ENCODE measurements at places on chromosomes 5 and 9. TPM values are rescaled to one million over a fixed set of nuclear protein-coding genes. Genes with fewer than 3 reads are reported as not detected.
A peak's percentile ranks its signal among the peaks of the same experiment; 100 is the strongest.

GRCh38 chr5:170596482-170597044, 92.7 kb downstream of the KCNIP1 start:
- no peak for DNase-seq

GRCh38 chr5:120096413-120096812, 367.7 kb upstream of the PRR16 start:
- no peak for DNase-seq

ENHO gene
- total RNA-seq = not detected

- peak; percentile 89 for DNase-seq
Observed at GRCh38 chr9:109843641-109844040, 63.6 kb downstream of the PALM2AKAP2 start.

DNA sequence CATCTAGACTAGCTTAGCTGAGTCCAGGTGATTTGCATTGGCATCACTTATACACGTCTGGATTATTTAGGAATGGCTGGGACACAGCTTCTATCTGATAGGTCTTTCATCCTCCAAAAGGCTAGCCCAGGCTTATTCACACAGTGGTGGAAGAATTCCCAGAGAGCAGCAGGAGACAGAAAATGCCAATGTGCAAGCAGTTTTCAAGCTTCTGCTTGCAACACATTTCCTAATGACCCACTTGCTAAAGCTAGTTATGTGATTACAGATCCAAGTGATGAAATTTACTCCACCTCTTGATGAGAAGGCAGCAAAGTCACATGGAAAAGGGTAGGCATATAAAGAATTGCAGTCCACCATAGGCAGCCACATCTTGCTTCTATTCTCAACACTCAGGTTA, 44.2 kb upstream of the MAST4 start:
- no peak for DNase-seq

GRCh38 chr5:76585783-76586217, 37.4 kb downstream of the F2RL2 start:
- no peak for DNase-seq

- DNase-seq = no peak
Observed at GRCh38 chr5:54534191-54535004, 16.8 kb downstream of the SNX18 start.

ZNF608 gene
- 6.8 TPM for total RNA-seq

NDUFAF2 gene
- 37.6 TPM for total RNA-seq

- DNase-seq = no peak
Observed at GRCh38 chr5:63170486-63170885, 591.9 kb downstream of the LRRC70 start.

- DNase-seq = no peak
Observed at GRCh38 chr5:178577376-178577839, 12.8 kb downstream of the COL23A1 start.
